T1000 (cell line): ENCODE measurements at places on chromosomes 4 and X.

- DNase-seq, result no peak
Observed at GRCh38 chr4:157294575-157294974, 74.0 kb downstream of the GRIA2 start.

DNA sequence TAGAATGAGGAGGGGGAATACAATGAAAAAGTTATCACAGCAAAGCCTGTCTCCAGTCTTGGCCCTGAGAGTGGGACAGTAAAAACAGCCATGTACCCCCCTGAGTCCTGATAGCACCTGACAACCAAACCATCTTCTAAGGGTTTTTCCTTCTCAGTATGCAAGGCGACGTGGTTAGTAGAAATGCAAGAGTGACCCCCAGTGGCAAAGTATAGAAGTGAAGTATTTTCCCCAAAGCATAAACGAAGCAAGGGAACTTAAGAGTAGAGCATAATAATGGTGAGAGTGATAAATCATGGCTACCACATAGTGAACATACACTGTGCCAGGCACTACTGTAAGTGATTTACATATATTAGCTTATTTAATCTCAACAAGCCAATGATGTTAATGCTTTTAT, 52.8 kb downstream of the FAM47C start:
- no peak for DNase-seq

GRCh38 chr4:126441173-126442035, 1126.6 kb downstream of the FAT4 start:
- no peak for DNase-seq

DNA sequence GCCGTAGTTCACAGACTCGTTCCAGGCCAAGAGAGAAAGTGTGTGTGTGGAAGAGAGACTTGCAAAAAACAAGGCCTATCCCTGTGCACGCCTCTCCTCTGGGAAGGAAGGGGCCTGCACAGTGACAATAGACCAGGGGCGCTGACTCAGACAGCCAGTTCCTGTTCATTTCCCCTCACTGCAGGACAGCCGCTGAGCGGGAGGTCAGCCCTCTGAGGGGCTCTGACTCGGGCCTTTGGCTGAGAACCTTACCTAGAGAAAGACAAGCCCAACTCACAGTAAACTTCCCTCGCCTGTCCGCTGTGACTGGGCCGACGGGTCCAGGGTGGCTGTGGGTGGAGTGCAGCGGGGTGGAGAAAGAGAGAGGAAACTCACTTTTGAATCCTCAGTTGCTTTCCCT, 52.1 kb downstream of the RTL5 start:
- no peak for DNase-seq

GRCh38 chr4:8061573-8061972, 97.0 kb downstream of the ABLIM2 start:
- DNase-seq, result no peak

DNA sequence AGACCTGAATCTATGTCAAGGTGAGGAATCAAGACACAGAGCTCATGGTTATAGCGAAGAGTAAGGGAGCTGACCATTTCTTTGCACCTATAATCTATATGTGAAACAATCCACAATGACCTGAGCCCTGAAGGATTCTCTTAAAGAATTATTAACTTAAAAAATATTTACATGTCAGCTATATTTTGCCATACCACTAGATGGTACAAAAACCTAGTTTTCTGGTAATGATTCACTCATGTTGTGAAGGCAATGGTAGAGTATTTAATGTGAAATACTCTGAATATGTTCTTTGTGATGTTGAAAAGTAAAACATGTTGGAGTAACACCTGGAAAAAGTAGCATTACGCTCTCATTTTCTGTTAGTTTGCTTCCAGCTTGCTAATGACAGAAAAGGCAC, 40.0 kb downstream of the VGLL1 start:
- DNase-seq, result no peak

- no peak for DNase-seq
Observed at GRCh38 chrX:103628386-103629317, at the start of gene TCEAL1. TCEAL1 (plus strand) TSS chrX:103628975; CDS start chrX:103629917, 942 bp downstream.

- DNase-seq, result no peak
Observed at GRCh38 chr4:182896421-182896820, 20.8 kb downstream of the DCTD start.

- DNase-seq, result no peak
Observed at GRCh38 chr4:162874748-162875147, 291.9 kb downstream of the NAF1 start.

DNA sequence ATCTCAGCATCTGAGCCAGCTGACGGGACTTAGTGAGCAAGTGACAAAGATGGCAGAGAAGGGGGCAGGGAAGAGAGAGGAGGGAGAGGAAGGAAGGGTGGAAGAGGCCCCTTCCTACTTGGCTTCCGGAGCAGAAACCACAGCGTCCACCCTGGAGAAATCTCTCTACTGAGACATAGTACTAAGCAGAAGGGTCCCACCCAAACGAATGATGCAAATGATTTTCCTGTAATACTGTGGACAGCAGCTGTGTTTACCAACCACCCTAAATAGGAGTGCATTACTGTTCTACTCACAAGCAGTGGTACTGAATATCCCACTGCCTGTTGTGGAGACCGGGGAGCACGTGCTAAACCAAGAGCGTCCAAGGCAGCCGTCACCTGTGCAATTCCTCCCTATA, 29.4 kb downstream of the DTHD1 start:
- no peak for DNase-seq

GRCh38 chr4:76965866-76966579, 16.5 kb downstream of the SEPTIN11 start:
- no peak for DNase-seq

GRCh38 chr4:80073473-80074008, 512 bp upstream of the ANTXR2 start:
- no peak for DNase-seq

- DNase-seq, result no peak
Observed at GRCh38 chr4:119653990-119654389, 25.4 kb upstream of the PDE5A start.

DNA sequence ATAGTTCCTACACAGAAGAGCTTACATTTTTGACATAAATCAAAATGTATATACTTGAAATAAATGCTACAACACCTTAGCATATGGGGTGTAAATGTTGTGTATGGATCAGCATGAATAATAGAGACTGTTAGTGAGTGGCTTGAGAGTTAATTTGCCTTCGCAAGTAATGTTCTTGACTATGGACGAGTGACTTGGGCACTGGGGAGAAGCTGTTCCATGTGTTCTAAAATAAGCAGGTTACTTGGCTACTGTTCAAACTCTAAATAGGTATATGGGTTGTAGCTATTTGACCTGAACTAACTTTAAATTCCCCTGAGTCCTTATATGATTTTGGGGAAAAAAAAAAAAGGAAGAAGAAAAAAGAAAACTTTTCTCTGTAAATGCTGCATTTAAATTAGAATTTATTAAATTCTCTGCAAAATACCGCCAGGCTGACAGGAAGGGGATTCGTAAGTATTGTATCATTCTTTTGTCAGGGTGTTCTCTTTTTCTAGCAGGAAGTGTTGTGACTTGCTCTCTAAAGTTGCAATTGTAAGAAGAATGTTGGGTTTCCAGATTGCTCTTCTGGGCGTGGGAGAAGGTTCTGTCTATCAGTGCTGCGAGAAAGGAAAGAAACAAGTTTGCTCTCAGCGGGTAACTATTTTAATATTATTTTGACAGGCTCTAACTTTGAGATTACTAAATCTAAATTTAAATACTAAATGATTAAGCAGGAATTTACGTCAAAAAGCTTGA, 32.2 kb downstream of the PLS3 start:
- DNase-seq, result no peak
